Stimulated activated CD4-positive, alpha-beta T cell treated with anti-CD3 and anti-CD28 coated beads, Interleukin-2, amount 100 ng/mL, for 24 hours (primary cell): ENCODE measurements at places on chromosomes 2 and 18.

GRCh38 chr2:10255189-10256030 is 47.3 kb upstream of the HPCAL1 start:
- DNase-seq = no peak

GRCh38 chr18:74806700-74807416 is 209.2 kb downstream of the ZNF407 start:
- no peak for DNase-seq

- no peak for DNase-seq
Measured at GRCh38 chr2:226794196-226794661, 5.4 kb downstream of the IRS1 start.

DNA sequence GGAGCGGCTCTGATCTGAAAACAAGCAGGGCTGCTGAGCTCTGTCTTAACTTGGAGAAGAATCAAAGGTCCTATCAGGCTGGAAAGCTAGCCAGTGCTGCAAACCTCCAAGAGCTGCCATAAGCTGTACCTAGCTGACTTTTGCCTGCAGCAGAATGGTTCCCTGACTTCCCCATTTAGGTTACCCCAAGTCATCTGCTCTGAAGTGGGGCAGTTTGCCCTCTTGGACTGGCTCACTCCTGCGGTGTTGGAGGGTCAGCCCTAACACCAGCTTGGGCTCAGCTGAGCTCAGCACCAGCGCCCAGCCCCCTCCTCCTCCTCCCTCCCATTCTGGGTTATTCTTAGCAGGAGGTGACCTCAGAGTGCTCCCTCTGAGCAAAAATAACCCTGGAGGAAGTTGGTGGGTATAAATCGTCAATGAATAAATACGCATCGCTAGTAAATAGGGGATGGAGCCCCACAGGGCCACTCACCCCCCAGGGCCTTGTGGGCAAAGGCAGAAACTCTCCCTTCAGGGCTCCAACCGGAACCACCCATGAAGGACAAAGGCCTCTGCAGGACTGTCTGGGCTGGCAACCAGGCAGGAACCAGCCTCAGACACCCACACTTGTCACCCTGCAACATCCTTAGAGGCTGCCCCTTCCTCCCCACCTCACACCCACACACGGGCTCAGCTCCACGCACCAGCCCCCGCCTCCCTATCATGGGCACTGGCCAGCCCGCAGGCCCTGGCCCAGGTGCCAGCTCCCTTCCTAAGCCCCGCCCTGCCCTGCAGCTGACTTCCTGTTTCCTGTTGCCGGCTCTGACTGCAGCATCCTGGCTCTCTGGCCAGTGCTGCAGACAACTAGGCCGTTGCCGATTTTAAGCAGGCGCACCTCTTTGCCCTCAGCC is 46.9 kb downstream of the DNMT3A start:
- peak; percentile 80 for DNase-seq

- DNase-seq = no peak
Measured at GRCh38 chr2:134479696-134480330, 225.9 kb downstream of the MGAT5 start.

DNA sequence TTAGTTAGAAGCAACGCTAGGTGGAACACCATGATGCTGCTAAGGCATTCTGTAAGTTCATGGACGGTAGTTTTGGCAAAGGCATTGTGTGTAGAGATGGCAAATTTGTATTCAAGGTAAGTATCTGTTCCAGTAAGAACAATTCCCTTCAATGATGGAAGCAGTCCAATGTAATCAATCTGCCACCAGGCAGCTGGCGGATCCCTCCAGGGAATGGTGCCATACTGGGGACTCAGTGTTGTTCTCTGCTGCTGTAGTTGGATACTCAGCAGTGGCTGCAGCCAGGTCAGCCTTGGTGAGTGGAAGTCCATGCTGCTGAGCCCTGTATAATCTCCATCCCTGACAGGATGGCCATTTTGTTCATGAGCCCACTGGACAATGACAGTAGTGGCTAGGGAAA is 62.8 kb downstream of the ARL6IP6 start:
- no peak for DNase-seq

DNA sequence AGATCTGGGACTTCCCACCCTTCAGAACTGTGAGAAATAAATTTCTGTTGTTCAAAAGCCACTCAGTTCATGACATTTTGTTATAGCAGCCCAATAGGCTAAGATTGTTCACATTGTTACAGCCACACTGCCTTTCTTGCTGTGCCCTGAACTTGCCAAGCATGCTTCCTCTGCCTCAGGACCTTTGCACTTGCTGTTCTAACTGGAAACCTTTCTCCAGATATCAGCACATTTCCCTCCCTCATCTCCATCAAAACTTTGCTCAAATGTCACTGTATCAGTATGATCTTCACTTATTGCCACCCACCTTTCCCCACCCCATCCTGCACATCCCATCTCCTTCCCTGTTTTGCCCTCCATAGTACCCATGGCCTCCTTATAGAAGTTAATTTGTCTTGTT is 32.1 kb upstream of the MFSD6 start:
- DNase-seq = no peak

GRCh38 chr2:45651415-45652089 is at the start of gene PRKCE:
Gene PRKCE (plus strand): TSS chr2:45651675.
- peak; percentile 68 for DNase-seq

DNA sequence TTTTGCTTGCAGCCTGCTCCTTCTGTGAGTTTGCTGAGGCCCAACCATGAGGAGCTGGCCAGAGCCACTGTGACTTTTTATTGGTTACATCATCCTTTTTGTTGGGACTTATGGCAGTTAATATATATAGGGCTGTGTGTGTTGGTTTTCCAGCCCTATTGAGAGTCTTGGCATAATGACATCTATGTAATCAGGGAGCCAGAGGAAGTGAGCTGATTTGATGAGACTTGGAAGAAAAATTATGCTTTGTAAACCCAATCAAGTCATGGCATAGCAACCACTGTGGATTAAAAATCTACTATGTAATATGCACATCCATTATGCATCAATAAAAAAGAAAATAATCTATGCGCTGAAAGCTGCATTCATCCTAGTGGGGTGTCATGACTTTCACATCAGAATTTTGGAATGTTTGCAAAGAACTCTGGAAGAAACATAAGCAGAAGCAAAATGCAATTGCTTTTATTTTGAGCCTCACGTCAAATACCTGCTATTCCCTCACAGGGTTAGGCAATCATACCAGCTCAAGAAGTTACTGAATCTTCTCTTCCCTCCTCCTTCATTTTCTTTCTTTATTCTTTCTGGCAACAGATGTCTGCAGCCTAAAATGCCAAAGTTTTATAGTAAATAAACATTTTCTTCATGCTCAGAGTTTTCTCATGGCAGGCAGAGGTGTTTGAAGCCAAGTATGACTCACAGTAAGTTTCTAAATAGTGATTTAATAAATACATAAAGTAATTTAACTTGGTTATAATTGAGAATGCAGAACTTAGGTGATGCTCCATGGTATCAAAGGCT is 308.5 kb downstream of the KCNS3 start:
- DNase-seq = no peak

DNA sequence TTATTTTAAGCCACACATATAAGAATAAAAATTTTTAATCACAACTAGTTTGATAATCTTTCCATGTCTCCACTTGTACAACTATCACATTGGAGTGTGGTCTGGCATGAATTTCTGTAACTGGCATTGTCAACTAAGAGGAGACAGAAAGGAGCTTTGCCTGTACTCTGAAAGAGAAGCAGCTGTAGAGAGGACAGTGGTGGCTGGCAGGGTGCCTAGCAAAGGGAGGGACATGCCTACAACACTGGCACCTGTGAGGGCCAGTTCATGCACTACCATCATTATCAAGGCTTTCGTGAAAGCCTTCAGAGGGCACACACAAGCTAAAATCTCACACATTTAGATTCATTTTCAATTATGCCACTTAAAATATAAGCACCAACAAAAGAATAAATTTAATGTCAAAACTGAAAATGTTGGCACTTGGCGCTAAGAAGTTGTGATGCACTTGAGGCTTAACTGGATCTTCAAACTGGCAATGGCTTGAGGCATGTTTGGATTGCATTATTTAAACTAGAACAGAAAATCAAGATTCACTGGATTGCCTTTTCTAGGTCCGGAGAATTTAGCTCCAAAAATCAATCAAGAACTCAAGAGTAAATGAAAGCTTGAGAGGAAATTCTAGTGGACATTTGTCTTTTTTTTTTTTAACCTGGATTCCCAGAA is 238.6 kb downstream of the ZNF385B start:
- DNase-seq = no peak

GRCh38 chr2:17518212-17519154 is at the start of gene RAD51AP2:
Gene RAD51AP2 (minus strand): TSS chr2:17518440. CDS start chr2:17518415, 25 bp downstream.
- peak; percentile 34 for DNase-seq

- no peak for DNase-seq
Measured at GRCh38 chr2:200586644-200586975, 796 bp downstream of the AOX1 start.

GRCh38 chr2:223727562-223727961 is 109.8 kb downstream of the AP1S3 start:
- DNase-seq = no peak

- DNase-seq = no peak
Measured at GRCh38 chr2:100394111-100394641, 23.3 kb downstream of the CHST10 start.

DNA sequence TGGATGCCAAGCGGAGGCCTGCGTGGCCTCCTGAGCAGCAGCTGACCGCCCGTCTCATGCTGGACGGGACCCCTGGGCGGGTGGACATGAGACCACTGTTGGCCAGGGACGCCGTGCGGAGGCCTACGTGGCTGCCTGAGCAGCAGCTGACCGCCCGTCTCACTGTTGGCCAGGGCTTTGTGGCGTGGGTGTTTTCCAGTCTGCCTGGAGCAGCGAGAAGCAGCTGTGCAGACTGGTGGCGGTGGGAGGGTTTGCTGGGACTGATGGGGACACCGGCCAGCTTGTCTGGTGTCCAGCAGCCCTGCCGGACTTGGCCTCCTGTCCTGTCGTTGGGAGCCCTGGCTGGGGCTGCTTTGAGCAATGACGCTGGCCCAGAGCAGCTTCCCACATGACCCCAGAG is 5.8 kb upstream of the D2HGDH start:
- no peak for DNase-seq

DNA sequence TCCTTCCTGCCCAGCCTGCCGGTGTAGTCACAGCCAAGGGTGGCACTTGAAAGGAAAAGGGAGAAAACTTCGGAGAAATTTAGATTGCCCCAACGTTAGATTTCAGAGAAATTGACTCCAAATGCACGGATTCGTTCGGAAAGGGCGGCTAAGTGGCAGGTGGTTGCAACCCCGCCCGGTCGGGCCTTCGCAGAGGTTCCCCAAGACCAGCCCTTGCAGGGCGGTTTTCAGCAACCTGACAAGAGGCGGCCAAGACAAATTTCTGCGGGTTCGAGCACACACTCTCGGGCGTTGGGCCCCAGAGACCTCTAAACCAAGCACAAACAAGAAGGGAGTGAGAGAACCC is 4.8 kb downstream of the ONECUT2 start:
- no peak for DNase-seq

DNA sequence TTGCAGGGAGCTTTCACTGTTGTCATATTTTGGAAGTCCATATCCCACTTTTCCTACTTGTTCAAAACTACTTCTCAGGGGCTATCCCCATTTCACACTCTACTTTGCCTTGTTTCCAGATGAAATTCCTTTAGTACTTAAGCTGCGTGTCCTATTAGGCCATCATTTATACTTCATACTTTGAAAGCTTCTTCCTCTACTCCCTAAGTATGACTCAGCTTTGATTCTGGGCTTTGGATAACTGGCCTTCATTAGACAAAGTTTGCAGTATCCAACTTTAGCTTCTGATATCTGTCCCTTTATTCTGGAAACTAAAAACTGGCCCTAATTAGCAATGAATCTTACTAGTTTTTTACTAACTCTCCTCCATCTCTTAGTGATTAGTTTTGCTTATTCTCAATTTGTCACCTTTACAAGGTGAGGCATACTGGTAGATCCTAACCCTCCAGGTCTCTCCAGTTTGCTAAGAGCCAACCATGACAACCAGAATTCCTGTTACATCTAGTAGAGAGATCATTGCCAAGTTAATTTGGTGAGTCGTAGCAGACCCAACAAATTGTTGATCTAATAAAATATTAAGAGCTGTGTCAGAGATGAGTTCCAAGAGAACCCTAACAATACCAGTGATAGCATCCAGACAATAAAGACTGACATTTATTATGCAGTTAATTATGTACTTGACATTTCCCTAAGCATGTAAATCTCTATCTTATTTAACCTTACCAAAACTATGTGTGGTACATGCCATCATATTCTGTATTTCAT is 31.2 kb upstream of the ITGAV start:
- no peak for DNase-seq

DNA sequence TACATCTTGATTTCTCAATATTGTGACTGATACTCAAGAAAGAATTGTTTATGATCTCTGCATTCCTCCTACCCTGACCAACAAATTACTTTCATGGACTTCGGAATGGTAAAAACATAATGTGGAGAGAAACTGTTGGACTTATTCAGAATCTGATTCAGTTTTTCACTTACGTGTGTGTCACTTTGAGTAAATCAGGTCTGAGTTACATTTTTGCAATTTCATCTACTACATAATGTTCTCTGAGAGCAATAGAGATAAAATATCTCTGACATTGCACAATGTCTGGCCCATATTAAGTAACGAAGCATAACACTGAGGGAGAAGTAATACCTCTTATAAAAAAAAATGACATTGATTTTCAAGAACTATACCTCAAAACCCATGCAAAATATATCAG is 1337.9 kb upstream of the CHAC2 start:
- no peak for DNase-seq

DNA sequence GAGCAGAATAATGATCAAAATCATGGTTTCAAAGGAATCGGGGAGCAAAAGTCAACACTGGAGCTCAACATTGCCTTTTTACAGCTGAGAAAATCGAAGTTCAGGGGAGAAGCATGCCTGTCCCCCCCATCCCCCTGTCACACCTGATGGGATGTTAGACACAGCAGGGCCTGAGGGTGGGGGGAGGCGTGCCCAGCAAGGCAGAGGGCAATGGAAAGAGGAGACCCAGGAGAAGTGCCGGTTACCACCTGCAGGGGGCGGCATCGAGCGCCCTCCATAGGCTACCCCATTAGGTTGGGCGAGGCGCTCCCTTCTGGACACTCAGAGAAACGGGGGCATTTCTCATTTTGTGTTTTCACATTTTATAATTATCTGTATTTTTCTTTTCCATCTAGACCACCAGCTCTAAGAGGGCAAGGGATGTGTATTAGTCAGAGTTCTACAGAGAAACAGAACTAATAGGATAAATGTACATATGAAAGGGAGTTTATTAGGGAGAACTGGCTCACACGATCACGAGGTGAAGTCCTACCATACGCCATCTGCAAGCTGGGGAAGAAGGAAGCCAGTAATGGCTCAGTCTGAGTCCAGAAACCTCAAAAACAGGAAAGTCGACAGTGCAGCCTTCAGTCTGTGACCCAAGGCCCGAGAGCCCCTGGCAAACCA is 271.3 kb downstream of the LRATD1 start:
- DNase-seq = peak; percentile 52

GRCh38 chr2:102783506-102784183 is 21.8 kb downstream of the TMEM182 start:
- DNase-seq = no peak

DNA sequence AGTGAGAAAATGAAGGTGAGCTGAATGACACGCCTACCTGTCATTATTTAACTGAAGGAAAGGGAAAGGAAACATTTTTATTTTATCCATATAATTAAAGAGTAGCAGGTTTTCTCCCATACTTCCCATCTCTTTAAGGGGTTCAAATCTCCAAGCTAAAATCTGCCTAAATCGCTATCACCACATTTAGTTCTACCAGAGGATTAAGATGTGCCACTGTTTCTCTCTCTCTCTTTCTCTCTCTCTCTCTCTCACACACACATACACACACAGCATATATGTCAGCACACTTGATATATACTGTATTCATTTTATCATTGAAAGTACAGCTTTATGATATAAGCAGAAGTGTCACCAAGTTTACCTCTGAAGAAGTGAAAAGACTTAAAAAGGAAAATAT is 3.1 kb downstream of the WIPF1 start:
- no peak for DNase-seq
